ENCODE measurements at places on chromosomes 6 and 20.

GRCh38 chr6:1624058-1624850, 14.5 kb downstream of the FOXC1 start:
- DNase-seq: no peak

GRCh38 chr6:154656660-154657059, 76.6 kb upstream of the SCAF8 start:
- no peak for DNase-seq

- DNase-seq: no peak
Observed at GRCh38 chr6:29796026-29796425, 31.6 kb upstream of the HLA-G start.

GRCh38 chr6:6771964-6772363, 183.4 kb downstream of the LY86 start:
- no peak for DNase-seq

GRCh38 chr6:34285448-34286164, 36.8 kb upstream of the SMIM29 start:
- DNase-seq: no peak

GRCh38 chr20:45427236-45428149, 11.6 kb downstream of the PIGT start:
- DNase-seq: no peak

DNA sequence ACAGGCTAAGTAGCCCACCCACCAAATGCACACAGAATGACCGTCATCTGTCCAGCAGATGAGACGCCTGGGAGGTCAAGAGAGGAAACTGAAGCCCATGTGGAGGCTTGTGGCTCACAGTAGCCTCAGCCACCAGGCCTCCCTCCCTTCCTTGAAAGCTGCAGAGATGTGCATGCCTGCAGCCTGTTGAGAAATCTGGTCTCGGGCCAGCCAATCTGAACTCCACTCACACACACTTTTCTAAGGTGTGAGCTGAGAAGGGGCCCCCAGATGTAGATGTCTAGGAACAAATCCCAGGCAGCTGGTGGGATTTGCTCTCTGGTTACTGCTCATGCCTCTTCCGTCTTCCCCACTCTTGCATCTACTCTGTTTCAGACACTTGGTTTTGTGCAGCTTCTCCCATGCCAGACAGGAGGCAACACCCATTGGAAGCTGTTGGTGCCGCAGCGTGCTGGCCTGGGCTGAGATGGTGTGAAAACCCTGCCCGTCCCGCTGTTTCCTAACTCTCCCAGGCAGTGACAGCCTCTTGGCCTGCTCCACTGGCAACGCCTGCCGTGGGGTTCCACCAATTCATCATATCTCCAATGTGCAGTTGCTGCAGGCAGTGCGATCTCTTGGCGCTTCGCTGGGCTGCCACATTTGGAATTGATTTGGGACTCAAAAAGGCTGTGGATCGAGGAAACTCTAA, 24.1 kb upstream of the PAX1 start:
- no peak for DNase-seq

DNA sequence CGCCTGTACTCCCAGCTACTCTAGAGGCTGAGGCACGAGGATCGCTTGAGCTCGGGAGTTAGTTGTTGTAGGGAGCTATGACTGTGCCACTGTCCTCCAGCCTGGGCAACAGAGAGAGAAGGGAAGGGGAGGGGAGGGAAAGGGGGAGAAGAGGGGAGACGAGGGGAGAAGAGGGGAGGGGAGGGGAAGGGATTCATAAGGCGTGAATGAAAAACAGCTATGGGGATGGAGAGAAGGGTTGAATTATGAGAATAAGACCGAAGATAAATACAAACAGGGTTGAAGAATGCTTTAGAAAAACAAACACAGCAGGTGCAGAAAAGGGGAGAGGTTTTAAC, 106.0 kb downstream of the TRIM27 start:
- DNase-seq: no peak

DNA sequence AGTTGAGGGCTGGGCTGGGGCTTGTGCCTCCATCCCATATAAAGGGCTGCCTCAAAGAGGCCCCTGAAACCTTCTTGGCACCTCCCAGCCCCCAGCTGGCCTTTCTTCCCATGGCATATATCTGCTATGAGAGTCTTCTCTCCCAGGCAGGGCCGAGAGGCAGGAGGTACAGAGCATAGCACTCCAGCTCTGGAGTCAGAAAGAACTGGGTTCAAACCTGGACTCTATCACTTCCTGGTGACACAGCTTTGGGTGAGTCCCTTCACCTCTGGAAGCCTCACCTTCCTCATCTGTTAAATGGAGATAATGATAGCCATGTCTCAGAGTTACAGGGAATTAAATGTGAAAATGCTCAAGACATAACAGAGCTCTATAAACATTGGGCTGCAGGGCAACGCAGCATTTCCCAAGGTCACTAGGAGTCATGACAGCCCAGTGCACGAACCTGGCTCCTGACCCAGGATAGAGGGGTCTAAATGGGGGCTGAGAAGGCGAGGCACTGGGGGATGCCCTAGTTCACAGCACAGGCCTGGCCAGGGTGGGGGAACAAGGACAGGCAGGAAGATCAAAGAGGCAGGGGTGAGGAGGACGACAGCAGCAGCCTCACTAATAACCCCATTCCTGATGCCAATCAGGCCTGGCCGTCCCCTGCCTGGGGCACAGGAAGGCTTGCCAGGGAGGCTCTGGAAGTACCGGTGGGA, 1.9 kb downstream of the FAM83C start:
- DNase-seq: no peak

DNA sequence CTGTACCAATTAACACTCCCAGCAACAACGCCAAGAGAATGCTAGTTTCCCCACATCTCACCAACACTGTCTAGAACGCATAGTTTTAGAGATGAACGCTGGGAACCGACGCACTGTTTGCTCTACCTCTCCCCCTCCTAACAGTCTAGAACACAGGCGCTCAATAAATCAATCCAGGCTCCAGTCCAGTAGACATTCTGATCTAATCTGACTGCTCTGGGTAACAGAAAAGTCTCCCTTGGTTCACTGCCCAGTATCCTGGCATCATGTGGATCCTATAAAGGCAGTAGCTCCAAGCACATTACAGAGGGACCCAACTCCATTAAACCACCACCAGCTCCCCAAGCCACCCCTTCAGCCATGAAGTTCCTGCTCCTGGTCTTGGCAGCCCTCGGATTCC, at the start of gene DEFB132:
Gene DEFB132, plus strand, starts transcription at position 306 of the 400 bp plus-strand sequence. Its CDS starts 55 bp downstream, at position 361.
- DNase-seq: no peak

DNA sequence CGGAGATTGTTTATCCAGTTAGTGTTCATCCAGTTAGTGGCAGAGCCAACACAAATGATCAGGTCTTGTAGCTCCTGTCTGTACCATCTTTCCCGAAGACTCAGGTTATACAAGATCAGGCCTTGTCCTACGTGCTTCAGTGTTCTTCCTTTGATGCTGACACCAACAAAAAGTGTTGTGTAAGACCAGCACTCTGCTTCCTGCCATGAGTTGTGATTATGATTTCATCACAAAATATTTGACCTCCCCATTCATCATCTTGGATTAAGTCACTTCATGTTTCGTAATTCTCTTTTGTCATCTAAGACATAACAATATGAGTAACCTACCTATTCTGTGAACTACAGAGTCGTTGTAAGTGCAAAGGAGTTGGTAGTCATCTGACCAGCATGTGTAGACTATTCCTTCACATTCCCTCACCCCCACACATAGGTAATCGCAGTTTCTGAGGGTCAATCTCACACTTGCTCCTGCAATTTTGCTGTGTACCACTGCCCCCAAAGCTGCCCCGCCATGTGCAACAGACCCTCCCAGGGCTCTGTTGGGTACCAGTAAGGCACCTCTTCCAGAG, 135.6 kb upstream of the SLC22A23 start:
- no peak for DNase-seq

- no peak for DNase-seq
Observed at GRCh38 chr6:91243436-91243835, 656.6 kb upstream of the MAP3K7 start.

- no peak for DNase-seq
Observed at GRCh38 chr6:15398633-15399275, 152.9 kb downstream of the JARID2 start.

DNA sequence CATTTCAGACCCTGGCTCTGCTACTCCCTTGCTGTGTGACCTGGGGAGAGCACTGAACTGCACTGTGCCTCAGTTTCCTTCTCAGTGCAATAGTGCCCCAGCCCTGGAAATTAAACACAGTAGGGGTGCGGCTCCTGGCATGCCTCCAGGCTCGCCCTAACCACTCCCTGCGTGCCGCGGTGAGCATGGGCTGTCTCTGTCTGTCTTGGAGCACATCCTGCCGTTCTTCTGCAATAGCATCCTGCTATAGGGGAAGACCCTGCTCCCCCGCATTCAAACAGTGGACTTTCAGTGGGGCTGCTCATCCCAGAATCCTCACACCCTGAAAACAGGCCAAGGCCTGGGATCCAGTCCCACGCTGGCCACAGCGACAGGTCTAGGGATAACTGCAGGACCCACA, 129.5 kb downstream of the FOXC1 start:
- no peak for DNase-seq

- no peak for DNase-seq
Observed at GRCh38 chr6:125832391-125833117, 41.8 kb downstream of the NCOA7 start.

DNA sequence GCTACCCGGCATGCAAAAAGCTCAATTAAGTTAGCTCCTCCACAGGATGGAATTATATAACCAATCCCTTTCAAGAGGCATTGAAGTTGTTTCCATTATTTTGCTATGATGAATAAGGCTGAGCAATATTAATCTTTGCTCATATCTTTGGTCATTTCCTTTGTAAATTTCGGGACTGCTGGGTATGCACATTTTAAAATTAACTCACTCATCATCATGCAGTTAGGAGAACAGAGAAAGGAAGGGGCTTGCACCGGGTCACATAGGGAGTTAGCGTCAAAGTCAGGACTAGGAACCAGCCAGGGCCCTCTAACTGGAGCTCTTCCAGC, 430 bp upstream of the FAM110A start:
- no peak for DNase-seq

DNA sequence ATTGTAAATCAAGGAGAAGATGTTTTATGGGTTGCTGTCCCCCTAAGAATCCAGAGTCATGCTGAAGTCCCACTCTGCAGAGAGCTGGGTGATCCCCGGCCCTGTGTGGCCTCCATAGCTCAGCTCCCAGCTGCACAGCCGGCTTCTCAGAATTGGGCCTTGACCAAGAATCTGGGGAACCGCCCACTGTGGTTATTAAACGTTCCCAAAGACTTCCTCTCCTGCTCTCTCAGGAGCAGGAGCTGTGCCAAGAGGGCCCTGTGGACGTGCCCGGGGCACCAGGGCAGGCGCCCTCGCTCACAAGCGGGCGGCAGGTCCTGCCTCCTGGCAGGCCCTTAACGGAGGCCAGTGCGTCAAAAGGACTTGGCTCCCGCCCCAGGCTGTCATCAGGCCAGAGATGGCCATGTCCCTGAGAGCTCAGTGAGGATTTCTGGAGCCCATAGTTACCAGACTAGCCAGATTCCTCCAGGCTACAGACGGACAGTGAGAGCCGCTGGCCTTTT, 30.4 kb downstream of the ZC3H12D start:
- DNase-seq: no peak

DNA sequence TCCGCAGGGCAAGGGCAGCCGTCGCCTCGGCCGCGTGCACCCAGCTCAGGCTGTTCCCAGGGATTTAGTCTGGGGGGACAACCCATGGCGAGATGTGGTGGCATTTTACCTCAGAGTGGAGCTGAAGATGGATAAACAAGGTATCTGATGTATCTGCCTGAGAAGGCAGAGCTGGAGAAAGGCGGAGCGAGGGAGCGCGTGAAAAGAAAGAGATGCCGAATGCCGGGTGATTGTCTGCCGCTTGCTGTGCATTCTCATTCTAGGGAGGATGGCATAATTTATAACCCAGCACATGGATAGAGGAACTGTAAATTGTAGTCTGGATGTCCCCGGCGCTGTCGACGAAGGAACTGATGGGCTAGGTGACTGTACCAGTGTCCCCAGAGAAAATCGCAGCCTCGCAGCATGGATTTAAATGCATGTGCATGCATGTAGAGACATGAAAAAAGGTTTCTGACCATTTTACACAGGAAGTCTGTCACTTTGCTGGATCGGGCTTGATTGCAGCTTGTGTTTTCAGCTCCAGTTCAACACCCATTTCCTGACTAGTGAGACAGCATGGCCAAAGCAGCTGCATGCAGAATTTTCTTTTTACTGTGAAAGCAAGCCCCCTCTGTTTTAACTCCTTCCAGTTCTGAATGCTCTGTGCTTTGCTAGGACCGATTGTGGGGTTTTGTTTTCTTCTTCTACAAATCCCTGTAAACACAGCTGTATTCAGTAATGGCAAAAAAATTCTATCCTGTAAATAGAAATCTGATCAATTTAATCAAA, 149.7 kb downstream of the PRL start:
- DNase-seq: no peak

DNA sequence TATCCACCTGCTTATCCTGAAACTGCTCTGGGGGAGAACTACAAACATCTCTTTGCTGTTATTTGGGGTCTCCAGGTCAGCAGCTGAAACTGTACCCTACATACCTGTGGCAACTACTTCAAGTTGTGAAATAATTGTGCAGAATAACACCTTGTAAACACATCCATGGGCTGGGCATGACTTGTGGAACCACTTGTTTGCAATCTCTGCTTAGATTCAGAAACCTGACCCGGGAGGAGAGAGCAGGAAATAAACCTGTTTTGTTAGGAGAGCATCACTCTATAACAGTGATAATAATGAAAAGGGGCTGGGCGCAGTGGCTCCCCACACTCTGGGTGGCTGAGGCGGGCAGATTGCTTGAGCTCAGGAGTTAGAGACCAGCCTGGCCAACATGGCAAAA, 183.1 kb downstream of the NFATC2 start:
- DNase-seq: no peak

DNA sequence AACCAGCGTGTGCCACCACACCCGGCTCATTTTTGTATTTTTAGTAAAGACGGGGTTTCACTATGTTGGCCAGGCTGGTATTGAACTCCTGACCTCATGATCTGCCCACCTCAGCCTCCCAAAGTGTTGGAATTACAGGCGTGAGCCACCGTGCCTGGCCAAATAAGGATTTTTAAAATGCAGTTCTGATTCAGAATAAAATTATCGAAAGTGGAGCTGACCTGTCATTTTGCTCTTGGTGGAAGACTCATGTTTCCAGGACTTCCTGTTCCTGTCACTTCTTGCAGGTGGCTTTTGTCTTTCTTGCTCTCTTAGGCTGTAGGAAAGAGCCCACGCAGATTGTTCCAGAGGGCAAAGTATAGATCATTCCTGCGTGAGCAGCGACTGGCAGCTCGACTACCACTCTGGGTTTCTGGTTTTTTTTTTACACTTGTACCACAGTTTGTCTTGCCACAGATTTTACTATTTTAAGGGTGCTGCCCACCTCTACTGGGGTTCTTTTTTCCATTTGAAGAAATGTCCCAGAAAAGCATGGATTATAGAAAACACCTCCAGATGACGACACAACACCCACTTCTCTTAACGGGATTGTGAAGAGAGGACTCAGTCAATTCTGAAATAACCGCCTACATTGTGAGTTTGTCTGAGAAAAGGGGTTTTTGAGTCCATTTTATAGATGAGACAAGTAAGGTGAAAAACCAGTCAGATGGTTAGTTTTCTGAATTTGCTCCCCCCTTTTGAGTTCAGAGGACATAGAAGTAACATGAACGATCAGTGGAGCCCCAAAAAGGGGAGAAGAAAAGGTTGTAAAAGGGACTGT, 7.5 kb downstream of the JARID2 start:
- DNase-seq: no peak

- no peak for DNase-seq
Observed at GRCh38 chr20:37911838-37912281, 8.9 kb downstream of the VSTM2L start.
